ENCODE measurements at places on chromosomes 1 and 21.
A peak's percentile ranks its signal among the peaks of the same experiment; 100 is the strongest.

GRCh38 chr1:92877792-92878191 lies 46.0 kb downstream of the RPL5 start:
- no peak for DNase-seq

DNA sequence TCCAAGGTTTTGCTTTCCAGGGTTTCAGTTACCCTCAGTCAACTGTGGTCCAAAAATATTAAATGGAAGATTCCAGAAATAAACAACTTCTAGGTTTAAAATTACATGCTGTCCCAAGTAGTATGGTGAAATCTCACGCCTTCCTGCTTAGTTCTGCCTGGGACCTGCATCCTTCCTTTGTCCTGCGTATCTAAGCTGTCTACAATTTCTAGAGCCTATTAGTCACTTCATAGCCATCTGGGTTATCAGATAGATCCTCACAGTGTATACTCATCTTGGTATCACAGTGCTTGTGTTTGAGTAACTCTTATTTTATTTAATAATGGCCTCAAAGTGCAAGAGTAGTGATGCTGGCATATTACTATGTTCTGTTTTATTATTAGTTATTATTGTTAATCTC lies 157.7 kb downstream of the ROR1 start:
- DNase-seq = no peak

DNA sequence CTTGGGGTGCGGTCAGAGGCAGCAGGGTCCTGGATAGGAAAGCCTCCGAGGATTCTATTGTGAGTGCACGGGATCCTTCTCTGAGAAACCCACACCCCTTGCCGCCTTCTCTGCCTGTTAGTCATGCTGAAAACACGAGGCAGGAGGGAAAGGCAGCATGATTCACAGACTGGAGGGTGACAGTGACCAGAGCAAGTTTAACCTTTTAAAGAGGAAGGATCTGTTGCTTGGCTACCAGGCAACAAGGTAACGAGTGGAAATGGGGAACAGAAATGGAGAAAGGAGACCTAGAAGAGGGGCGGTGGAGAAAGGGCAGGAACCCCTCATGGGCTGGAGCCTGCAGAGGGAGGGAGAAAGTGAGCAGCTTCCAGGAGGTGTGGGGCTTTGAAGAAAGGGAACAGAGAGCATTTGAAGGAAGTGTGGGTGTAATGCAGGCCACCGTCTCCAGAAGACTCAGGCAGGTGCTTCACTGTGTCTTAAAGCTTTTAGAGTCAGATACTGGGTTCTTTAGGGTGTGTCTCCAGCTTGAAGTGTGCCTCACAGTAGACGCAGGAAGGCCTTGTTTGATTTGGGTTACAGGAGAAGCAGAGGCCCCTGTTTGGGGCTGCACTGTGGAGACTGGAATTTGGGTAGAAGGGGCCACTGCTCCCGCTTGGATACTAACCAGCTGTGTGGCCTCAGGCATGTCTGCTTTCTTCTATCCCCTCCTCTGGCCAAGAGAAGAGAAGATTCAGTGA lies 19.1 kb downstream of the OPTC start:
- no peak for DNase-seq

- DNase-seq = no peak
These were observed 23.2 kb downstream of the SLC27A3 start for GRCh38 chr1:153798468-153798780.

DNA sequence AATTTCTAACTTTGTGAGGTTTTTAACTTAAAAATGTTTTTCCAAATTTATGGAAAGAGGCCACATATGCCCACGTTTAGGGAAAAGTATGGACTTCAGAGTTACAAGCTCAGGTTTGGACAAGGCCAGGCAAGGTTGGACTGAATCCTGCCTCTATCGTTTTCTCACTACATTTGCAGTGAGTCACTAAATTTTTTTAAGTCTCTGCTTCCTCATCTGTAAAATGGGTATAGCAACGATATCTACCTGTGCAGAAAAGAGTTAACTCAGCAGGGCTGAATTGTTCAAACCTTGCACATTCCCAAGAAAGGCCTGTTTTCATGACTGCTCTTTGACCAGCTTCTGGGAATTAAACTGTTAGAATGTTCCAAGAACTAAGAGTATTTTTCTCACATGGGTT lies 159.1 kb downstream of the LTN1 start:
- DNase-seq = no peak

DNA sequence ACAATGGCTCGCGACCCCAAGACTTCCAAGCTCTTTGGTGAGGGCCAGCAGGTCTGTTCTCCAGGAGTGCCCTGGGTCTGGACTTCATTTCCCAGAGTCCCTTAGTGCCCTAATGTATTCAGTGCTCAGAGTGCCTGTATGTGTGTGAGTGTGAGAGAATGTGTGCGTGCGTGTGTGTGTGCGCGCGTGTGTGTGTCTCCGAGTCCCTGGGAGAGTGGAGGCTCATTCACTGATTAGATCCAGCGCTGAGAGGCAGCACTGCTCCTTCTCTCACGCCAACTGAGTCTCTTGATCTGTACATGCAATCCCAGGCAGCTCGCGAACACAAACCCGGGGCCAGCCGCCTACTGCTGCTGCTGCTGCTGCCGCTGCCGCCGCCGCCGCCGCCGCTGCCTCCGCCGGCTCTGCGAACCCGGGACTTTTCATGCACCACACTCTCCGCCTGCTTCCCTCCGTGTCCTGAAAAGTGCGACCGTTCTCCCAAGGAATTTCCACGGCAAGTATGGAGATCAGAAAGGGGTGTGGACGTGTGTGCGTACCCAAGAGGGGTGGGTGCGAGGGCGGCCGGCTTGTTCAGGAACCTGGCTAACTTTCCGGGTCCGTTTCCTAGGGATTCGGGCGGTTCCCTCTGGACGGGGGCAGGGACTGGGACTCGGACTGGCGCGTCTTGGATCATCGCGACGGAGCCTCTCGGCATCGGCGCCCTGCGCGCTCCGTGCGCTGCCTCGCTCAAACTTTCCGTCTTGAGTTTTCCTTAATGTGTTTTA lies at the start of gene RNF220:
TSS of gene RNF220 (plus strand) at position 225 of the 767 bp plus-strand sequence.
- no peak for DNase-seq

- no peak for DNase-seq
These were observed 184.0 kb downstream of the MIS18A start for GRCh38 chr21:32094804-32095203.

- DNase-seq = no peak
These were observed 82.2 kb upstream of the ATP1B1 start for GRCh38 chr1:169024255-169024654.

DNA sequence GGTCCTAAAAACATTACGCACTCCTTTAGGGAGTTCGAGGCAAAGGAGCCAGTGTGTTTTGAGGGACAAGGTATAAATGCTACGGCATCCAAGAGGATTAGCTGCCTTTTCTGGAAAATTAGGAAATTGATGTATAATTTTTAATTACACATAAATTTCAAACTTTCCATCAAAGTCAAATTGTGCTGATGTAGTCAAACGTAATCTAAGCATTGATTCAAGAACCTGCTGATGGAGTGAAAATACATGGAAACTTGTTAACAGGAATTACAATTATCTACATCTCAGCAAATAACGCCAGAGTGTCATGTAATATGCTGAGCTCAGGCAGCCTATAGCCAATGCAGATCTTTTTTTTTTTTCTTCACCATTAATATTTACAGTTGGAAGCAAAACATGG lies 194.5 kb downstream of the CRB1 start:
- no peak for DNase-seq

- no peak for DNase-seq
These were observed 57.6 kb downstream of the ABCA4 start for GRCh38 chr1:94063379-94063778.

DNA sequence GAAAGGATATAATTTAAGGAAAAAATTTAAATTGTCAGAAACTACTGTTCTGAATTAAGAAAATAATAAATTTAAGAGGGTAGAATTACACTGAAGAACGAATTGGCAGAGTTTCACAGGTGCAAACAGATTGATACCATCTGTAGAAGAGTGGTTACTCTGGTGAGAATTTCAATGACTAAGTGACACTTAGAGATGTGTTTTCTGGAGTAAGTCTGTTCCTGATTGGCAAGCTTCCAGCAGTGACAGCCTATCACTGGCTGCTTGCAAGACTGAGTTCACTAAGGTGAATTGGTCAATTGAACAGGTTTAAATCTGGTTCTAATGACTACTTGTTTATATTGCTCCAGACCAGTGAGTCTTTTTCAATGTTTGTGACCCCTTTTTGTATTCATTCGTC lies 838.2 kb upstream of the RGS18 start:
- no peak for DNase-seq

- DNase-seq = no peak
These were observed 6.7 kb downstream of the TRPM2 start for GRCh38 chr21:44360159-44360558.

DNA sequence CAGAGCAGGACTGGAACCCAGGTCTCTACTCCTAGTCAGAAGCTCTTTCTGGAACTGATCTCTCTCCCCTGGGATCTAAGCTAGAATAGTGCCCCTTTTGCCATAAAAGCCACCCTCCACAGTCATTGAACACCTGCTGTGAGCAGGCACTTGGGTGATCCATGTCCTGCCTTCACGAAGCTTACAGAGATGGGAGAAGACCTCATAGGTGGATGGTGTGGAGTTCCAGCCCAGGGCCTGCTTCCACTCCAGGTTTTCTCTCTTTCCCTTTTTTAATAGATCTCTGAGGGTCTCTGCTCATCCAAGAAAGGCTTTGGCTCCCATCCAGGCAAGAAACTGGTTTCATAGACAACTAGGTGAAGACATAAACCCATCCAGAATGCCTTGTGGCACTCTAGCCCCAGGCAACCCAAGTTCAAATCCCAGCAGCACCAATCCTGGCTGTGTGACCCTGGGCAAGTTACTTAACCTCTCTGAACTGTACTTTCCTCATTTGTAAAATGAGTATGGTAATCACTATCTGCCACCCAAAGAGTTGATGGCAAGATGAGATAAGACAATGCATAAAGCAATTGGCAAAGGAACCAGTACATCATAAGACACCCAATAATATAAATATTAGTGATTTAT lies 46.4 kb upstream of the TMEM51 start:
- DNase-seq = no peak

GRCh38 chr1:241608379-241609033 lies 31.7 kb downstream of the CHML start:
- DNase-seq = no peak

DNA sequence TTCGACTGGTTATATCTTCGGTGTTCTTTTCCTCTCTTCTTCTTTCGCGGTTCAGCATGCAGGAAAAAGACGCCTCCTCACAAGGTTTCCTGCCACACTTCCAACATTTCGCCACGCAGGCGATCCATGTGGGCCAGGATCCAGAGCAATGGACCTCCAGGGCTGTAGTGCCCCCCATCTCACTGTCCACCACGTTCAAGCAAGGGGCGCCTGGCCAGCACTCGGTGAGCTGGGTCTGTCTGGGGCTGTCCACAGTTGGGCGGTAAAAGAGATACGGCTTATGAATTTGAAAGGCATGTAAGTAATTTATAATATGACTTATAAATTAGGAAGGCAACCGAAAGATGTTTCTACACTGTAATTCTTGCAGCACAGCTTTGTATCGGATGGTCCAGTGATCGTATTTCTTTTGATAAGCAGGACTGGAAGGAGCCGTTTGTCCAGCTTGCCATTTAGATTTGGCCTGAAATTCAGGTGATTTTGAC lies 334 bp downstream of the CTH start:
- DNase-seq = no peak

DNA sequence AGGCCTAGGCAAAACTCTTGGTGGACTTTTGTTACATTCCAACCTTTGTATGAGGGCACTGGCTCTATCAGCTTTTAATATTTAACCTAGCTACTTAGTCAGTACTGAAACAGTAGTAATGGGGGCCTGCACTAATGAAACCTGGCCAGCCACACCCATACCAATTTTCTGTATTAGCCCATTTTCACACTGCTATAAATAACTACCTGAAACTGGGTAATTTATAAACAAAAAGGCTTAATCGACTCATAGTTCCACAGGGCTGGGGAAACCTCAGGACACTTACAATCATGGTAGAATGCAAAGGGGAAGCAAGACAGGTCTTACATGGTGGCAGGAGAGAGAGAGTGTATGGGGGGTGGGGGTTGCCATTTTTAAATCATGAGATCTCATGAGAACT lies 245.7 kb upstream of the RGS18 start:
- no peak for DNase-seq

DNA sequence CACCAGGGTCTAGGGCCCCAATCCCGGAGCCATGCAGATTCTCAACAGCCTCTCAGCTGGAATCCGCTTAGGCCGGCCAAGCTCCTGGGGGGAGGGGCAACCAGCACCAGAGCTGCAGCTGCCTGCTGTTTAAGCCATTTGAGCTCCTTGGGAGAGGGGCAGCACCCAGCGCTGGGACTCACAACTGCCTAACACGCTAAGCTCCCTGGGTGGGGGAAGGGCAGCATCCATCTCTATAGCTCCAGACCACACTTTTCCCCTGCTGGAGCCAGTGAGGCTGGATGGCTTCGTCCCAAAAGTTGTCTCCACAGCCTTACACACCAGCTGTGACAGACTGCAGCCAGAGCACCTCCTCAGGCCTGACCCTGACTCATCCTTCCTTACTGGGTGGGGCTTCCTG lies 6.9 kb upstream of the PTGFR start:
- no peak for DNase-seq

DNA sequence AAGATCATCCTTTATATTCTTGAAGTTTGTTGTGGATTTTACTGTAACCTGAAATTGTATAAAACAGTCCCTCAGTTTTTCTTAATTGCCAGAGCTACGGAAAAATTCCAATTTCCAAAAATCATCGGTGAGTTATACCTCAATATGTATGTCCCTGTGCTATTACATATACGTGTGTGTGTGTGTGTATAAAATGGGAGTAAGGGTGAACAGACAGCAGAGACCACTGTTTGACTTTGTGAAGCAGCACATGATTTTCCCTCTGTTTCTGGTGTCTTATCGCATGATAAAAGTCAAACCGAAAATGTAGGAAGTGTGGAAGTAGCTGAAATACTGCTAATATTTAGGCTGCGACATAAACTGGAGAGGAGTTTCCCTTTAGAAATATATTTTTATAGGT lies 1.2 kb downstream of the OR2T1 start:
- DNase-seq = peak; percentile 15

DNA sequence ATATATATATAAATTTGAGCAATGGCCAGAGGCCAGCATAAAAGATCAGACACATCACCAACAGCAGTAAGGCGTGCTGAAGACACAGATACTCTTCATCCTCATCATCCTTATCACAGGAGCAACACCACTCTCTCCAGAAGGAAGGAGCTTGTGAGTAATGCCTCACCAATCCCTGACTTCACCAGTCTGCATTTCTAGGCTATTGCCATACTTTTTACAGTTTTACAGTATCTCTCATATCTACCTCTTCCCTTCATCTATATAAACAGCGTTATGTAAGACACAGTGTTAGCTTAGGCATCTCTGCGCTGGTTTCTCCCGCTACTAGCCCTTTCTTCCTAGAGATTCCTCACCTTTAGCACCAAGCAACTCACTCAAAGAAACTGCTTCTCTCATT lies 2.4 kb upstream of the ABL2 start:
- no peak for DNase-seq

DNA sequence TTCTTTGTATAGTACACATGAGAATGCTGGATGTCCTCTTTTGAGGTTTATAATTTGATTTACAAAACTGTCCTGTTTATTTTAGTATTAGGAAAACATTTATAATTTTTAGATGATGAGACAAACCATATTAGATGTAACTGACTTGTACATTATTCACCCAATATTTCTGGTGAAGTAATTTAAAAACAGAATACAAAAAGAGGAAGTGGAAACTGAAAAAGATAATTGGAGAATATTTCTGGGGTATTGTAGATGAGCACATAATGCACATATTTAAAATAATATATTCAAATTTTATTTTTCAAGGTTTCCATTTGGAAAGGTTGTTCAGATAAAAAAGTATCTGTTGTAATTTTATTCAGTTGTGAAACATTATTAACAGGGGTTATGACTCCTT lies 40.7 kb downstream of the XPR1 start:
- DNase-seq = no peak

All from hematopoietic multipotent progenitor cell treated with erythropoietin and hydrocortisone succinate and interleukin-3 and kit ligand, for 15 days (in vitro differentiated cells).